NCI-H446 (cell line): ENCODE measurements at places on chromosomes 16 and 17.
A peak's percentile ranks its signal among the peaks of the same experiment; 100 is the strongest.

GRCh38 chr16:82580298-82580890, 46.4 kb upstream of the CDH13 start:
- no peak for DNase-seq

GRCh38 chr17:57257895-57258851, 1.9 kb downstream of the MSI2 start:
- DNase-seq: no peak

- DNase-seq: no peak
Measured at GRCh38 chr16:79776243-79776847, 175.8 kb upstream of the MAF start.

GRCh38 chr16:751152-752006, 9.2 kb upstream of the MSLN start:
- DNase-seq: no peak

DNA sequence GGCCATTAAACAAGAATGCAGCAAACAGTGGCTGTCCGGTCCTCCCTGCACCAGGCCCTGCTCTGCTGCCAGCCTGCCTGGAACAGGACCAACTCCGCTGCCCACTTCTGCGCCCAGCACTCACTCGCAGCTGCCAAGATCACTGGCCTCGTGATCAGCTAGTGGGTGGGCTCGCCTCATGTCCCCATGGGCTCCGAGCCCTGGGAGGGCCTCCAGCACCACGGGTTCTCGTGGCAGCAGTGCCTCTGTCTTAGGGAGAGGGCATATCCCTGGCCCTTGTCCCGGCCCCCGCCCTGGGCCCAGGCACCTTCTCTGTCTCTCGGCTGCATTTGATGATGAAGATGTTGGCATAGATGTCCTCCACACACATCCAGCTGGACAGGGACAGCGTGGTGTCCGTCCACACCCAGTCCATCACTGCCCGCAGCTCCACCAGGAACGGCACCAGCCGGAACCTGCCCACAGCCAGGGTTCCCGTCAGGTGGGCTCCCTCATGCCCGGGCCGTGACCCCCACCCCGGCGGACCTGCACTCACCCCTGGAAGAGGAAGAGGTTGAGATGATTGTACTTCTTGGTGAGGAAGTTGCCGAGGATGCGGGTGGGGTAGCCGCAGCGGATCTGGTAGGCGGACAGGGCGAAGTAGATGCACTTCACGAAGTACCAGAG, 13.1 kb downstream of the CTU2 start:
- DNase-seq: no peak

- DNase-seq: no peak
Measured at GRCh38 chr16:48101069-48101674, 54.6 kb downstream of the ABCC12 start.

DNA sequence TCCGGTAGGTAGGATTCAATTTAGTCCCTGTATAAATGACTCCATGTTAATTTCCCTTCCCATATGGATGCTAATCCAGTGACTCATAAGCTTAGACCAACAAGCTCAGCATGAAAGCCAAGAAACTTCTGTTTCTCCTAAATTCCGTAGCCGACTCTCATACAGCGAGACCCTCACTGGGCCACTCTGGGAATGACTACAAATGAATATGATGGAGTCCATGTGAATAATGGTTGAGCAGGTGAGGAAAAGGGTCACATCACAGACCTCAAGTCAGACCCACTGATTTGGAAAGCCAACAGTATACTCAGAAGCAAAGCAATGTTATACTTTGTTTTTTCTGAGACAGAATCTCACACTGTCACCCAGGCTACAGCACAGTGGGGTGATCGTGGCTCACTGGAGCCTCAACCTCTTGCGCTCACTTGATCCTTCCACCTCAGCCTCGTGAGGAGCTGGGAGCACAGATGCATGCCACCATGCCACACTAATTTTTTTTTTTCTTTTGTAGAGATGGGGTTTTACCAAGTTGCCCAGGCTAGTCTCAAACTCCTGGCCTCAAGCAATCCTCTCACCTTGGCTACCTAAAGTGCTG, 14.6 kb downstream of the RSL1D1 start:
- DNase-seq: no peak

DNA sequence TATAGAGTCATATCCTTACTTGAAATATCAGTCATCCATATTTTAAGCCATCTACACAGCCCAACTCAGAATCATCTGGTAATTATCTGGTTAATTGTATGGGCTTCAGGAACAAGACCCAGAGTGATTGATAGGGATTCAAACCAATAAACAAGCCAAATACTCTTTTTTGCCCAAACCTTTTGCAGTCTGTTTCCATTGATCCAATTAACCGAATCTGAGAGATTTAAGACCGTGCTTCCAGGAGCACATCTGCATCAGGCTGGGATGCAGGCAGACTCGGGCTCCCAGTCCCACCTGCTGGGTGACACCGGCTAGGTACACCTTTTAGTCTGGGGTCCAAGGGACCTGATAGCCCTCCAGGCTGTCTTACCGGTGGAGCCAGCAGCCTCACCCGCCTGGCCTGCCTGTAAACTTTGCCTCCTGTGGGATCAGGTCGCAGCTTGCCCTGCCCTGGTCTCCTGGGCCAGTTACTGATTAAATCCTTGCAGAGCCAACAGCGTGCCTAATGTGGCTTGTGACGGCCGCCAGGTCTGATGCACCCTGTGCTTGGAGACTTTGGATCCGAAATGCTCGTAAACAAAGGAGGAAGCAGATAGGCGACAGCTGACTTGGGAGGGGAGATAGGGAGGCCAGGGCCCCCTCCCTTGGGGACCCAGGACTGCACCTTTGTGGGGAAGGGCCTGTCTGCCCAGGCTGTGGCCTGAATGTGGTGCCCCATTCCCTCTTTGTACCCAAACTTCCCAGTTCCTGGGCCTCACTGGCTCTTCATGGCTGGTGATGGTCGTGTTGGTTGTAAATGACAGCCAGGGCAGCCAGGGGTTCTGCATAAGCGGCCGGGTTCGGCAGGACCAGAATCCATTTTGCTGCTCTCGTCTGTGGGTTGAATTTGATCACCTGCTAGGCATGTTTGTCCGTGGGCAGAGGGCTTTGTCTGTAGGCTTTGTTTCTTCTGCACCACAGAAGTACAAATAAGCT, 3.8 kb downstream of the CMIP start:
- DNase-seq: peak; percentile 12

DNA sequence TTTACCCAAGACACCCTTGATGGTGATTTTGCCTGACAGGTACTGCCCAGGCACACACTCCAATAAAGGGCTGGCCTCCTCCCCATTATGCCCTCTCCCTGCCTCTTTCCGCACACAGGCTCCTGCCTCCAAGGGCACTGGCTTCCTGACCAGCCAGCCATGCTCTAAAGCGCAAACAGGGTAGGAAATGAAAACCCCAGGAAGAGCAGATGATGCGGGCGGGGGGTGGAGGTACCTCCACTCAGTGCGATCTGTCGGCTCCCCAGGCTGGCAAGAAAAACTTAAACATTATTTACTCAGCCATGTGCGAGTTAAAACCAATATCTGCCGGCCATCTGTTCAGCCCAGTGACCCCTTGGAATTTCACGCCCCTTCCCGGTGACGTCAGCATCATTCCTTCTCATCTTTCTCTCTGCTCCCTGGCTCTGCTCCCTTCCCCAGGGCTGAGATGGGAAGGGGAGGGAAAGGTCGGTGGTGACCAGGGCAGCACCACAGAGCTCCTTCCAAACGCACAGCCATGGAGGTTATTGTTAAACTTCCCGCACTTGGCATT, 262.5 kb downstream of the CBLN1 start:
- DNase-seq: peak; percentile 76

GRCh38 chr16:66399930-66400329, 27.2 kb upstream of the BEAN1 start:
- no peak for DNase-seq

- DNase-seq: no peak
Measured at GRCh38 chr17:50190293-50190602, 11.2 kb downstream of the COL1A1 start.

- DNase-seq: no peak
Measured at GRCh38 chr16:77788181-77789084, at the start of gene VAT1L. Gene VAT1L, plus strand, starts transcription at chr16:77788564. Its CDS starts 119 bp downstream, at chr16:77788683.

DNA sequence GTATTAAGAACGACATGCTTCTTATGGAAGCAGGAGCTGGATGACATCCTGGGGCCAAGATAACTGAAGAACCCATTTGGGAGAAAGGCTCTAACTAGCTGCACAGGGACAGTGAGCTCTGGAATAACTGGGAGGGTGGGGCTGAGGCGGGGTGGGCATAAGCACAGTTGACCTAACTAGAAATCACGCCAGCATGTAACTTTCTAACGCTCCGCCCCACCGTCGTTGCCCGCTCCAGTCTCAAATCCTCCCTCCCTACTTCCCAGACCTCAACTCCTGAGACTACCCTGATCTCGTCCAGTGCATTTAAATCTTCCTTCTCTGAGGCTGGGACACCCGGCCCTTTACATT, 436 bp downstream of the PHB1 start:
- DNase-seq: no peak

DNA sequence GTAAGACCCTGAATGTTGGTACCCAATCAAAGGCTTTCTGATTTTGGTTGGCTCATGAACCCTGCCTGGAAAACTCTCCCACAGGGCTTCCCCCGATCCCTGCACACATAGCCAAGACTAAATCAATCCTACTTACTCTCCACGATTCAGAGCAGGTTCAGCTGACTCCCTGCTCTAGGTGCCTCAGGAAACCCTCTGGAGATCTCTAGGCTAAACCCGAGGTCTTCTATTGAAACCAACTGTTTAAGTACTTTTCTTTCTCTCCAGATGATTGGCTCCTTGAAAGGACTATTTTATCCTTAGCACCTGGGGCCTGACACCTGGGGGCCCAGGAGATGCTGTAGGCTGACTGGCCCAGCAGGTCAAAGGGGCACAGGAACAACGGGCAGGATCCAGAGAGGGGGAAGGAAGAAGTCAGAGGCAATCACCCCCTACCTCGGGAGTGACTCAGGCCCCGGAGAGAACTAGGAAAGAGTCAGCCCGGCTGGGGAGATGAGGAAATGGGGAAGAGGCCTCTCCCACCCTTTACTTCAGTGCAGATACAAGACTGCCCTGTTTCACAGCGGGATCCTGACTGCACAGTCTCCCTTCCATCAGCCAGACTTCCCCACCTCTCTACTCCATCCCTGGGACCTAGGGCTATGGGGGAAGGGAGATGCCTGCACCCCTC, 2.0 kb downstream of the TBC1D10B start:
- DNase-seq: no peak

DNA sequence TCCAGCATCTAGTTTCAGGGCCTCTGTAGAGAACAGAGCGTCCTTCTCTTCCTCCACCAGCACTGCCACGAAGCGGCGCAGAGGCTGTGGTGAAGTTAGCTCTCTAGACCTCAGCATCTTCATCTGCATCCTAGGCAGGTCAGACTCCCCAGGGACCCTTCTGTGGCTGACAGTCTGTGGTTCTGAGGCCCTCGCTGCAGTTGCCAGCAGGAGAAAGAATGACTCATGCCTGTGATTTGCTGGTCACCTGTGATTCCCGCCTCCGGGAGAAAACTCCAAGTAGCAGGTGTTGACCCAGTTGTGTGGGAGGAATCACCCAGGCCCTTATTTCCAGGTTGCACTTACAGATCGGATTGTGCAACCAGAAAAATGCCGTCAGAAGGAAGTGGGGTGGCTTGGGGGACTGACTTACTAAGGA, 117.3 kb upstream of the CACNG5 start:
- DNase-seq: no peak

DNA sequence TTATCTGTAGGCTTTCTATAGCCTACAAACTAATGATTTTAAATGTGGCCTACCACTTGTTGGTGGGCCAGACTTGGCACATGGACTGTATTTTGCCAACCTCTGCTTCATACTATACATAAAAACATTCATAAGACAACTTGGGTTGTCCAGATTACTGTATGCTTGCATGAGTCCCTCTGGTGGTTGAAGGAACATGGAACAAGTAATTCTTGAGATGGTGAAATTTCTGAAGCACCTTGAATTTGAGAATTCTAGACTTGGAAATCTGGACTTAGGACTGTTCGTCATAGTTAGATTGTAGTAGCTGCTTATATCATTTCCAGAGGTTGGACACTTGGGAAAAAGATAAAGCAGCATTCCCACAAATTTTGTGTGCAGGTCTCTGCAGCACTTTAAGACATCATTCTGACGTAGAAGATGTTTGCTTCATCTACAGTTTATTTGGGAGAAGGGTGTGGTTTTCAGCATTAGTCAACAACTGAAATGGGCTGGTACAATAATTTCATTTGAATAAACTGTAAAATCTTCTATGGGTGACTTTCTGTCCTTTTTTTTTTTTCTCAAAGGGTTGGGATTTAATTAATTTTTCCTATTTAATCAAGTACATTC, 31.2 kb downstream of the NFATC3 start:
- no peak for DNase-seq

DNA sequence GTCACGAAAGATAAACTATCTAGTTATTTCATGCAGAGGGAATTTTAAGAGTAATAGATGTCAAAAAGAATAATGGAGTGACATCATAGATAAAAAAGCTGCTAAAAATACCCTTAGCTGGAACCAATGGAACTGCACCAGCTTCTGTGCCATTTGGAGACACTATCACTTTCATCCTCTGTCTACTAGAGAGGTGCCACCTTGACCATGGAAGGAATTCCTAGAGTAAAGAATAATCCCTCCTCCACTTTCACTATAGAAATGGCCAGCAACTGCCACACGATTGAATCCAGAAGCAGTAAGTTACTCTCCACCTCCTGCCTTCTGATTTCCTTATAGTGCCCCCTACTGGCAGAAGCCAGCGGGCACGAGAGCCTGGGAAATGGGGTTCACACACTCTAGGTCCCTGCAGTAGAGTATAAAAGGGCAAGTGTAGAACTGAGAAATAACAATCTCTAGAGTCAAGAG, 2.8 kb upstream of the ALDH3A2 start:
- no peak for DNase-seq

DNA sequence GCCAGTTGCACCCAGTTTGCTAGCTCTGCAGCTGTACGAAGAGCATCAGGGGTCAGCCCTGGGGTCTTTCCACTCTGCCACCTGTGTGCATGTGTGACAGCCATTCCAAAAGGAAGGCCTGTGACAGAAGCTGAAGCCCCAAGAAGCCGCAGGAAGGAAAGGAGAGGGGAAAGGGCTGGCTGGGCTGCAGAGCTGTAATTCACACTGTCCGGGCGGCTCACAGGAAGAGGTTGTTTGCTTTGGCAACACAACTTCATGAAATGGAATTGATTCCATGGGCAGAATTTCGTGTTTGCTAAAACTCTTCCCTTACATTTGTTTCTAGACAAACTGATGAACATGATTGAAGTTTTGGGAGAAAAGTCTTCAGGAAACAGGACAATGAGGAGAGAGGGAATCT, 14.8 kb downstream of the TMEM204 start:
- no peak for DNase-seq

DNA sequence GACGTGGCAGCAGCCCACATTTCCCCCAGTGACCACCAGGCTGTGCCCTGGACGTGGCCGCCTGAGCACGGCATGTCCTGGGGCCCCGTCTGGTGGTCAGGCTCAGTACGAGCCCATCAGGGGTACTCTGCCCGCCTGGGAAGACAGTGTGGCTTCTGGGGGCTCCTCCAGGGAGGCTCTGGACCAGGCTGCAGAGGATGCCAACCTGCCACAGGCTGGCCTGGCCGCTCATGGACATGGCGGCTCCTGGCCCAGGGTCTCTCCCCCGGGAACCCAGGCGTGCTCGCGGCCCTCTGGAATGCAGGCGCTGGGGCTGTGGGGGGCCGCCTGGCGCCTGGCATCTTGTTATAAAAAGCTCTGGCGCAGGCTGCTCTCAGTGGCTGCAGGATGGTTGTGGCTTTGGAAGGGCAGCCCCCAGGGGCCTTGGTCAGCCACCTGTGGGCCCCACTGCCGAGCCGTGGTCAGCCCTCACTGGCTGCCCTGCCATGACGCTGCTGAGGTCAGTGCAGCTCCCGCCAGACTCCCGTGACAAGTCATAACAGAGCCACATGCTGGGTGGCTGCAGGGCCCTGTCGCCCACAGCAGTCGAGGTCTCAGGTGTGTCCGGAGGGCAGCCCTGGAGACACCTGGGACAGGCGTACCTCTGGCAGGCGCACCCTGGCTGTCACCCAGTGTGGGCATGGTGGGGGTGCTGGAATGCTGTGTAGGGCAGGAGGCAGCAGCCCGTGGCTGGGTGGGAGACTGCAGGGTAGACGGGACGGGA, 15.0 kb downstream of the CENPX start:
- no peak for DNase-seq
